ENCODE measurements at places on chromosomes 16 and 17.

DNA sequence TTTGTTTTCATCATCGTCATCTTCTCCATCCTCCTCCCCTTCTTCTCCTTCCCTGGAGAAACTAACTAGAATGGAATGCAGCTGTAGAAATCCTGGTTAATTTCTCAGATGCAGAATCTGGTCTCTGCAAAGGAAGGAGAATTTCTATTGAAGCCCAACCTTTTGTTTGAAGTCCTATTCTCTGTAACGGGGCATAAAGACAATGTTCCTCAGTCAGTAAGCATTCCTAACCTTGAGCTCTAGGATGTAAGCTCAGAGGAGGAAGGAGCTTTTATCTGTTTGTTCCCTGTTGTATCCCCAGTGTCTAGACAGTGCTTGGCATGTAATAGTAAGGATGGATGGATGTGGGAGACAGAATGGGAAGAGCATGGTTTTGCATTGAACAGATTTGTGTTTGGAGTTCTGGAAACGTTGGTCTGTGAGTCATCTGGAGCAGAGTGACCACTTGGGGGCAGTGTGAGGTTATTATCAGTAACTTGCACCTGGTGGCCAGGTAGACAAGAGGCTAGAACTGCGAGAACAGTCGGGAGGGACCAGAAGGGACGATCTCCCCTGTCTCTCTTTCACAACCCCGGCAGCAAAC lies 363.7 kb downstream of the SNX29 start:
- peak; percentile 72 for DNase-seq

- peak; percentile 86 for DNase-seq
These were observed 1.1 kb upstream of the ADGRG1 start for GRCh38 chr16:57627184-57627871.

DNA sequence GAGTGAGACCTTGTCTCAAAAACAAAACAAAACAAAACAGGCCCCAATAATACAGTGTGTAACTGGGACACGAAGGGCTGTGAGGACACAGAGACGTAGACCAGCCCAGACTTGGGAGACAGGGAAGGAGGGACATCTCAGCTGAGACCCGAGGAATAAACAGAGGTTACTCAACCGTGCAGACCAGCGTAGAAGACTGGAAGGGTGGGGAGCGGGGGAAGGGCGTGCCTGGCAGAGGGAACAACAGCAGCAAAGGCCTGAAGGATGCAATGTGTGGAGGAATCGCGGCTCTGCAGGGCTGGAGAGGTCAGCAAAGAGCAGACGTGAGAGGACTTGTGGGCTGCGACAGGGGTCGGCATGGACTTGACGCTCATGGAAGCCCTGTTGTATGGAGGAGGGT lies 11.6 kb upstream of the CES4A start:
- no peak for DNase-seq

- peak; percentile 18 for DNase-seq
These were observed 159.1 kb downstream of the CDH11 start for GRCh38 chr16:64962786-64963185.

DNA sequence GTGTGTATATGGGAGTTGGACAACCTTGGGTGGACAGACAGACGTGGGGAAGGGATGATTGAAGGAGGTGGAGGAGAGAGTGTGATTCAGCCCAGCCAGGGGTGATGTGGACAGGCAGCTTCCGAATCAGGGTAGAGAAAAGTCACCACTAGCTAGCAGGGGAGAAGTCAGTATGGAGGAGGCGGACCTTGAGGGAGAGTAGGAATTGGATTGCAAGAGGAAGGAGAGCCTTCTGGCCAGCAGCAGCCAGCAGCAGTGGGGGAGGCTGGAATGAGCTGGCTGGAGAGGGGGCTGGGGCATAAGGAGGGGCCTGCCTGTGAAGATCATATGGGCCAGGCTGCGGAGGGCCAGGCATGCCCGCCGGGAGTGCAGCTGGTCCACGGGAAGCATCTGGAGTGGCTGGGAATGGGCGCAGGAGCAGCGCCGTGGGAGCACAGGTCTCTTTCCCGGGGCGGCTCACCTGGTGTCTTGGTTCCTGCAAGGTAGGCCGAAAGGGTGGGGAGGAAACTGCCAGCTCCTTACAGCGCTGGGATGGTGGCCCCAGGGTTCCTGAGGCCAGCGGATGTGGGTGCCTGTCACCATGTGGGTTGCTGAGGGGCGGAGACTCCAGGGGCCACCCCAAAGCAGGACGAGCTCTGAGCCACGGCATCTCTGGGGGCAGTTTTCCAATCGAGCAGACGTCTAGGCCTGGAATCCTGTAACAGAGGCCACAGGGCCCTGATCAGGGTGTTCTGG lies 235.3 kb downstream of the SEC14L1 start:
- DNase-seq: peak; percentile 85

DNA sequence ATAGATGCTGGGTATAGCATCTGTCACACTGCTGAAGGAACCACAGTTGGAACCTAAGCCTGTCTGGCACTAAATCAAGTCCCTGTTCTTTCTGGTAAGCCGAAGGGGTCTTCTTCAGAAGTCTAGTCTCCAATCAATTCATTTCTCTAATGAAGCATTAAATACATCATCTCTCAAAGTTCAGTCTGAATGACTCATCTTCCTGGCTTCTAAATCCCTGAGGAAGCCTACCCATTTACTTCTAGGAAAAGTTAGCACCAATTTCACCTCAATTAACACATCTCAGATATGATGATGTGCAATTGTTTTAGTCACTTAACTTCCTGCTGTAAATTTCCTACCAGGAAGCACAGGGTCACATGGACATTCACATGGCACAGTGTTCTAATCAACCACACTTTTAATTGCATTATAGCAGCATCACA lies 49.9 kb downstream of the TEX14 start:
- peak; percentile 25 for DNase-seq

GRCh38 chr16:30351001-30351441 lies 4.1 kb downstream of the CD2BP2 start:
- DNase-seq: no peak

DNA sequence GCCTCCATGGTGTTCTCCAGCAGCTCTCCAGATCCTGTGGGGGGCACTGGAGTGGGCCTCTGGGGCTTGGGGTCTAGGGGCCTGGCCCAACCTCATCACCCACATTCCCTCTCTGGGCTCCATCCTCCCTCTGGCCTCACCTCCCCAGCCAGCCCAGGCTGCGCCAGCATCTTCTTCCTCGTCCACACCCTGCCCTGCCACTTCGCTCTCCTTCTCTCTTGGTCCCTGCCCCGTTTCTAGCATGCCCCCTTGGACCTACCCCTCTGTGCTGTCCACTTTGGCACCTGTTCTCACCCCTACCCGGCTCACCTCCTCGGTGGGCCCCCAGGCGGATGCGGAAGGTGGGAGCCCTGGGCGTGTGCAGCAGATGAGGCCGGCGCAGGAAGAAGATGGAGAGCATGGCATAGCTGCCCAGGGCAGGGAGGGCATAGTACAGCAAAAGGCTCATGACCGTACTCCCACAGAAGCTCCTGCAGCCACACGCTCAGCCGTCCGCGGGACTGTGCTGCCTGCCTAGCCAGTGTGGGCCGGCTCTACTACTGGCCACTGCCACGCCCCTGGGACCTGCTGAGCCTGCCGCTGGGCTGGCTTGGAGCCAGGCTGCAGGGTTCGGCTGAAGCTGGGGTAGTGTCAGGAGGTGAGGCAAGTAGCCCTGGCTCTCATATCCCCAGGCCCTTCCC lies at the start of gene GDPD3:
Gene GDPD3 (minus strand): TSS at position 507 of the 680 bp plus-strand sequence. CDS start 59 bp downstream, at position 448.
- DNase-seq: no peak

DNA sequence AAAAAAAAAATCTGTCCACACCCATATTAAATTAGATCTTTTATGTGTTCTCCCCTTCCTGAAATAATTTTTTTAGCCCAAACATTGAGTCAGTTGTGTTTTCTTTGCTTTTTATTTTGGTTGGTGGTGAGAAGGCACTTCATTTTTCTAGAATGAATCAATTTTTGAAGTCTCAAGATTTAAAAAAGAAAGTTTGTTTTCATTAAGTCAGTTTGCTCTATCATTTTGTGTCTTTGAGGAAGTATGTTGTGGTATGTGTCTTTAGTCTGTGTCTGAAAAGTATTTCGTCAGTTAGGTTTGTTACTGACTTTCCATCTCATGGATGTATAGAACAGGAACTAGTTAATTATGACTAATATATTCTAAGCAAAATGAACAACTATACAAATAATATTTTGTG lies 3.8 kb downstream of the IGF2BP1 start:
- peak; percentile 53 for DNase-seq

DNA sequence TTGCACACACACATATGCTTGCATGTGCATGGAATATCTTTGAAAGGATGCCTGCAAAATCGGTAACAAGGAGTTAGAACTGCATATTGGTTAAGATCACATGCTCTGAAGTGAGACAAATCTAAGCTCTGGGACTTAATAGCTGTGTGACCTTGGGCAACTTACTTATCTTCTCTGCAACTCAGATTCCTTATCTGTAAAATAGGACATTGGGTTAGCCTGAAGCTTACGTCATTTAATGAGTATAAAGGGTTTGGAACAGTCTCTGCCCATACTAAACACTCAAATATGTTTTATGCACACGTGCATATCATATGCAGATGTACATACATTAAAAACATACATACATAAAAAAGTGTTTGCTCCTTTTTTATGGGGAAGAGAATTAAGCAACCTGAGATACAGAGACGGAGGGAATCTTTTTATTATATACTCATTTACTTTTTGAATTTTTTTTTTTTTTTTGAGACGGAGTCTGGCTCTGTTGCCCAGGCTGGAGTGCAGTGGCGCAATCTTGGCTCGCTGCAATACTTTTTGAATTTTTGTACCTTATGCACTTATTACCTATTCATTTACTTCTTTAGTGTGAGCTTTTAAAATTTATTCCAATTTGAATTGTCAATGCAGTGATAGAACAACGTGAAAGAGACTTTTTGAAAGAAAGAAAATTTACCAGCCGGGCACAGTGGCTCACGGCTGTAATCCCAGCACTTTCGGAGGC lies 206.2 kb downstream of the CCDC182 start:
- no peak for DNase-seq

GRCh38 chr16:833411-833810 lies 32.9 kb upstream of the GNG13 start:
- DNase-seq: no peak

DNA sequence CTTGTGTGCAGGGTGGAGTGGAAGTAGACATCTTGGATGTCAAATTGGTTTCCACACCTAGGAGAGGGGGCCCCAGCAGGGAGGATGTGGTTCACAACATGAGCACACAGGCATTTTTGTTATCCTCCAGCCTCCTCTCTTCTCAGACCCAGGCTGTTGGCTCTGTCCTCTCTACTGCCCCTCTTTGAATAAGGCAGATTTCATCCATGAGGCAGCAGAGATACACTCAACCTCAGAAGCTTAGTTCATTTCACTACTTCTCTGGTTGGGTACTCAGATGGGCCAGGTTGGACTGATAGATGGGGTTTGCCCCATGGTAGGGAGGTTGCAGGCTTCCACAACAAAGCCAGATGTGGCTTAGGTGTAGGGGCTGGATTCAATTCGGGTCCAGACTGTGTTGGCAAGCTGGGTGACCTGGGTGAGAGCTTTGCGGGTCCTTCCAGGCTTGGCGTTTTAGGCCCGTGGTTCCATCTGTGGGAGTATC lies 22.2 kb upstream of the NFATC3 start:
- DNase-seq: no peak

- no peak for DNase-seq
These were observed 120.4 kb downstream of the HIC1 start for GRCh38 chr17:2175294-2175628.

GRCh38 chr17:7440113-7440833 lies 961 bp downstream of the FGF11 start:
- no peak for DNase-seq

GRCh38 chr16:1900452-1900774 lies 17.8 kb downstream of the HS3ST6 start:
- DNase-seq: no peak

- peak; percentile 93 for DNase-seq
These were observed 510.6 kb downstream of the CDH13 start for GRCh38 chr16:83137326-83137781.

DNA sequence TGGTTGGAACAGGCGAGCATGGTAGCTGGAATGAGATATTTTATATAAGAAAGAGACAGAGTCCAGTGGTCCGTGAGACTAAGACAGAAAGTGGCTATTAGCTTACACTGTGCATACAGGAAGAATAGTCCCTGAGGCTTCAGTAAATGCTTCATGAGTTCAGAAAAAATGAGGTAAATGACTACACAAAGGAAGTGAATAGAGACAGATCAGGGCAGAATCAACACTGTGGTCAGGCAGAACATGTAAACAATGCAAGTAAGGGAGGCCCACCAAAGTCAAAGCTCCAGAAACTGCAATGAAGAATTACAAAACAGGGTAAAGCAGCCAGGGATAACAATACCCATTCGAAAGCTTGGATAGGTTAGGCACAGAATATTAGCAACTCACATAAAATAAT lies 4.8 kb downstream of the ABCA10 start:
- DNase-seq: peak; percentile 56

- no peak for DNase-seq
These were observed 391.5 kb downstream of the CDH8 start for GRCh38 chr16:61644736-61645135.

DNA sequence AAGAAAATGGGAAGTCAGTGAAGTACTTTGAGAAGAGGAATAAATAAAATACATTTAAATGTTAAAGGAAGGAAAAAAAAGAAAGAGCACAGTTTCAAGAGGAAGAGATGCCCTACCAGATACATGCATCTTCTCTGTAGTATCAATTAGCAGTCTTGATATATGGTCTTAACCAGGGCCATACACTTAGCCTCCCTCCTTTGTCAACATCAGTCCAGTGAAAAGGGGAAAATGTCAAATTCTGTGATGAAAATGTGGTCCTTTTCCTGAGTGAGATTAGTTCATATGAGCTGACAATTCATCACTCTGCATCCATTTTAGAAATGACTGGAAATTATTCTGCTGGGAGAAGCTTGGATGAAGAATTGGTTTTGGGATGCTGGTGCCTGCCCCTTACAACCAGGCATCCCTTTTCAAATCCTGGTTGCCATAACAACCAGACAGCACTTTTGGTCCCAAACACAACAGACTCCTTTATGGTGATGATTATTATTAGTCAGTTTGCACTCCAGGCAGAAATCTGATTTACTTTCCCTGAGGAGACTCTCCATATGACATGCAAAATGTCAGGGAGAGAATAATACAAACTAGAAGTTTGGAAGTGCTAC lies 933.6 kb upstream of the CDH8 start:
- DNase-seq: no peak

DNA sequence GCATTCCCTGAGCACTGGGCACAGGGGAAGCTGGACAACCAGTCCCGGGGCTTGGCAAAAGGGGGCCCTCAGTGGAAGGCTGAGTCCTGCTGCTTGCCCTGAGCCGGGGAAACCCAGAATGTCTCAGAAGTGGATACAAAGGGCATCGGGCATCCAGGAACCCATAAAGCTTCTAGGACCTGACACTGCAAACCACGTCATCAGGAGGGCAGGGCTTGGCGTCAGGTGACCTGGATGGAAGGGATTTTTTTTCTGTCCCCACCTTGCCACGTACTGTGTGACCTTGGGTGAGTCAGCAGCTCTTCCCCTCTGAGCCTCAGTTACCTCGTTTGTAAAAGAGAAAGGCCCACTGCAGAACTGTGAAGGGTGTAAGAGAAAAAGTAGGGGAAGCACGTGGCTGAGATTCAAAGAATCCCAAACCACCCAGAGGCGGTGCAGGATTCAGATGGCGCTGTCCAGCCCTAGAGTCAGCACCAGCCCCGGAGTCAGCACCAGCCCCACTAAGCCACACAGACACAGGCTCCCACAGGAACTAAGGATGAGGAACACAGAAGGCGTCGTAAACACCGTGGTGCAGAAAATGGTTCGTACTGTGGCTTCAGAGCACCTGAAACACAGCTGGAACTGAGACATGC lies 53.7 kb downstream of the C16orf95 start:
- DNase-seq: no peak

All from astrocyte (in vitro differentiated cells and primary cell).